T-helper 17 cell (primary cell): ENCODE measurements at places on chromosomes 3 and 15.

GRCh38 chr3:188283347-188283746 lies 129.4 kb downstream of the LPP start:
- no peak for DNase-seq

DNA sequence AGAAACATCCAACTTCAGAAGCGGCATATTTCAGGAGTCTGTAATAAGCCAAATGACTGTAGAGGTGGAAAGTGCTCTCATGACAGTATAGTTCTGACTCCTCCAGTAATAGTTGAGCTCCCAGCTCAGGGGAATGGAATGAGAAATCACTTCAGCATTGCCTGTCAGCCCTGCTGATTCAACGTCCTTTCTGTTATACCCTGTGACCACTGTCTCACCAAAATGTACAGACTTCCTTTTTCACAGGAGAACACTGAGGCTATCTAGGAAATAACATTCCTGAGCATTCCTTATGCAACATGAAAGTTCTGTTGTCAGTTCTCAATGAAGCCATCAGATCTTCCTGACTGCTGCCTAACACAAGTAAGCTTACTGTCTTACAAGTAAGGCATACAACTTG lies 284.5 kb upstream of the MME start:
- DNase-seq = no peak

- no peak for DNase-seq
These were observed 93.5 kb downstream of the FMN1 start for GRCh38 chr15:33101036-33101435.

GRCh38 chr3:60045686-60046085 lies 995.9 kb upstream of the CFAP20DC start:
- no peak for DNase-seq

DNA sequence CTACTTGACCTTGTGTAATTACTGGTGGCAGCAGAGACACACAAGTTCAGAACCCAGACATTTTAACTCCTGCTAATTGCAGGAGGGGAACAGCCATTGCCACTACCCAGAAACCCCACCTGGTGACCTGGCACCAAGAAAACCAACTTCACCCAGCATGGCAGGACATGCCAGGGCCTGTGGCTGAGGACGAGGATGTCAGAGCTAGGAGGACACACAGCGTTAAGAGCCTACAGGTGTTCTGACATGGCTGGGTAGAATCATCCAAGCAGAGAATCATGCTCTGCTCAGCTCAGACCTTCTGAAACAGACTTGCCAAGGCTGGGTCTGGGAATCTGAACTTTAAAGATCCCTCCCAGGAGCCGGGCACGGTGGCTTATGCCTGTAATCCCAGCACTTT lies 11.7 kb upstream of the SPATA12 start:
- DNase-seq = no peak

- no peak for DNase-seq
These were observed 192.0 kb upstream of the TPRG1 start for GRCh38 chr3:188979669-188980310.

- no peak for DNase-seq
These were observed 6.0 kb downstream of the FAM43A start for GRCh38 chr3:194691481-194692283.

GRCh38 chr3:114092151-114093015 lies 35.8 kb downstream of the QTRT2 start:
- DNase-seq = no peak
